ENCODE measurements at places on chromosomes 12 and 14.

DNA sequence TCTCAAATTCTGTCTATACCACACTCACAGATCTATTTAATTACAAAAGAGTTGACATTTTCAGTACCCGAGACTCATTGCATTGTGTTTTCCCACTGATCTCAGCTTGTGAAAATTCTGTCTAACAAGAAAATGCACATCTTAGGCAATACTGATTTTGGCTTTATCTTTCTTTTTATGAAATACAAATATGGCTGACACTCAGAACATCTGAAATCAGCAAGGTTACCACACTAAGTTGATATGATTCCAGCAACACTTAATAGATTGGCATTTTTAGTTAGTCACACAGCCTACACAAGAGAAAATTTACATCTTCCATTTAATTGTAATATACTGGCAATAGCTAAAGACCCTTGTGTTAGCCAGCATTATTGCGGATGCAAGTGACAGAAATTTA lies 40.3 kb downstream of the PEX5 start:
- DNase-seq, result no peak

GRCh38 chr12:120230326-120230973 lies 29.5 kb upstream of the RPLP0 start:
- DNase-seq, result no peak

GRCh38 chr12:49298160-49298559 lies 3.2 kb downstream of the PRPH start:
- DNase-seq, result no peak

- no peak for DNase-seq
Observed at GRCh38 chr12:45546545-45546944, 183.0 kb upstream of the ARID2 start.

DNA sequence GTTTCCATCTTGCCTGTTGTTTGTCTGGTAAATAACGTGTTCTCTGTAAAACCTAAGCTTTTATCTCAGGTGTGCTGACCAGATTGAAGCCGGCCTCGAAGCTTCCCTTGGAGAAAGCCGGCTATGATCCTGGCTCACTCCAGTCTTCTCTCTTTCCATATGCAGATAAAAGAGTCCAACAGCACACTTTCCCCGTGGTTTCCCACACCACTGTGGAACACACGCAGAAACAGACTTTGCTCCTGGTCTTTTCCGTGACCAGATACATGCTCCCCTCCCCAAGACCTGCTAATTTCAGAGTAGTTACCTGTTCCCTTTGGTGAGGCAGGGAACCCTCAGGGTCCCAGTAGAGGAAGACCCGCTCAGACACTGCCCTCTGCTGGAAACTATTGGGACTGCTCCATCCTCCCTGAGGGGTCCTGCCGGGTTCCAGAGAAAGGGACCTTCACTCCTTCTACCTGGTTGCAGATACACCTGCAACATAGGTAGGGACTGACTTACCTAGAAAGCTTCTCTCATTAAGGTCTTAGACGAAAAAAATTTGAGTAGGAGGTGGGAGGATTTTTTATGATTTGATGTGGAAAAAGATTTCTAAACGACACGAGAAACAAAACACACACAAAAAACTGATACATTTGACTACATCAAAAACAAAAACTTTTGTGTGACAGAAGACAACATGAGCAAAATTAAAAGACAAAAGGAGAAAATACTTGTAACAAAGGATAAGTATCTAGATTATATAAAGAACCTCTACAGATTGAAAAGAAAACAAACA lies 415.4 kb upstream of the CCDC196 start:
- peak; percentile 59 for DNase-seq

GRCh38 chr12:21416511-21417121 lies 20.8 kb upstream of the PYROXD1 start:
- no peak for DNase-seq

- peak; percentile 32 for DNase-seq
Observed at GRCh38 chr12:93243689-93244513, 133.8 kb upstream of the NUDT4 start.

DNA sequence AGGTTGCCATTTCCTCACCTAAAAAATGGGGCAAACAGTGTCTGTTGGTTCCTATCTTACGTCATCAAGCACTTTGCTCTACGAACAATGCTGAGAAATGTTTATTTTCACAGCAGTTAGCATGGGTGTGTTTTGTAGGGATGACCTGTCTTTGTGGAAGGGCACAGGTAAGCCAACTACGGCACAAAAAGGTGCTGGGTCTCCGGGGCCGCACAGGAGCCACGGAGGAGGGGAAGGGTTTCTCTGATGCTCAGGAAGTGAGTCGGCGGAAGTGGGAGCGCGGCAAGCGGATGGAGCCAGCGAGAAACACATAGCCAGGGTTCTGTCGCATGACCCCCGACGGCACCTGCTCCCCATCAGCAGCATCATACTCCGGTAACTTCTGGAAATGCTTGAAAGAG lies 65.6 kb upstream of the TCL1B start:
- no peak for DNase-seq

DNA sequence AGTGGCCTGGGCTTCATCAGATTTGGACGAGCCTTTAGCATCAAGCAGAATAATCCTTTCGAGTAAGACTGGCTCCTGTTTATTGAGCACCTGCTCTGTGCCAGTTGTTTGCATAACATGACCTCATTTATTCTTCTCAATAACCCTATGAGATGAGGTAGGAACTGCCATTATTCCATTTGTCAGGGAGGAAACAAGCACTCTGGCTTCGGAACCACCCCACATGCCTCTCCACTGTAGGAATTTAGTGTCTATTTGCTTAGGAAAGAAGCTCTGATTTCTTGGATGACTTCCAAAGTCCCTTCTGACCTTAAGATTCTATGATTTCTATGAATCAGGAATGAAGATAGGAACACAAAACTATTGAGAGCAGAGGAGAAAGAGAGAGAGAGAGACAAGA lies 11.0 kb downstream of the SAMD4A start:
- DNase-seq, result no peak

- no peak for DNase-seq
Observed at GRCh38 chr12:24853588-24853987, 95.3 kb downstream of the BCAT1 start.

- DNase-seq, result no peak
Observed at GRCh38 chr14:71454010-71454409, 478.2 kb upstream of the RGS6 start.

GRCh38 chr12:83386527-83387264 lies 700.0 kb downstream of the TMTC2 start:
- no peak for DNase-seq

- DNase-seq, result no peak
Observed at GRCh38 chr12:94597268-94597667, 53.1 kb downstream of the TMCC3 start.

DNA sequence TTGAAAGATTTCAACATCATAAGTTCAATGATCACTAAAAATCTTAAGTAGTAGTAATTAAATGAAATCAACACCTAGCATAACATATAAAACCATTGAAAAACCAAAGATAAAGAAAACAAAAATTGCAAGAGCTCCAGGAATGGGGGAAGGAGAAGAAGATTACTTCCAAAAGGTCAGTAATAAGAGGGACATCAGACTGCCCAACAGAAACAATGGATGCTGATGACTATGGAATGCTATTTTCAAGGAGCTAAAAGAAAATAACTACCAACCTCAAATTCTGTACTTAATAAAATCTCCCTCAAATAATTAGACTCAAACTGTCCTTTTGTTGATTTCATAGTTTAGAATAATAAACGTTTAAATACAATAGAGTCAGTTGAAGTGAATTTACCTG lies 314.5 kb upstream of the LMO3 start:
- no peak for DNase-seq

- no peak for DNase-seq
Observed at GRCh38 chr12:123268850-123269249, 2.8 kb downstream of the CDK2AP1 start.

- no peak for DNase-seq
Observed at GRCh38 chr12:8816448-8817050, 5.9 kb upstream of the A2ML1 start.

DNA sequence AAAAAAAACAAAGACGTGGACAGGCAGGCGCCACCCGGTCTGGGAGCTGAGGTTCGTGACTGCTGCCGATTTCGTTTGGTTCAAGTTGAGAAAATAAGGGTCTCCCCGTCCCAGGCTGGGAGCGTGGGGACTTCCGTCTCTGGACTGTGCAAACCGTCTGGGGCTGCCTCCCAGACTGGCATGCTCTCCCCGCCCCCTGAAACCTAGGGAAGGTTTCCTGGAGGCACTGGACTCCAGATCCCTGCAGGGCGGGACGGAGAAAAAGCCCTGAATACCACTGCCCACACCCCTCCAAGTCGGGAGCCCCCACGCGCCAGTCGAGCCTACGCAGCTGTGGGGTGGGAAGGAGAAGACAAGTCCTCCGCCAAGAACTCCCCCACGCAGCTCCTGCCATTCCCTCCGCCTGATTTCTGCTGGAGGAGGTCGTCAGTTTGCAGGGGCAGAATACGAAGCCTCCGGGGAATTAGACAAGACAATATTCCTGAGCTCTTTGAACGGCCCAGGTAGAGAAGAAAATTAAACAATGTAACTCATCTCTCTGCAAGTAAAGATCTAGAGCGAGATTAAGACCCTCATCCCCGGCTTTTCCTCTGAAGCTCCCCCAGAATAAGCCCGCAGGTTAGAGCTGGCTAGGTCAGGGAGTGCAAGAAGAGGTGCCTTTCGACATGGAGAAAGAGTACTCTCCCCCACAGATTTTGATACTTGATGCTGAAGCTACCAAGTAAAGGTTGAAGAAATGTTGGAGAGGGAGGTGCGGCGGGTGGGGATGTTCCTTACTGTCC lies 10.4 kb upstream of the HOXC13 start:
- DNase-seq, result no peak

DNA sequence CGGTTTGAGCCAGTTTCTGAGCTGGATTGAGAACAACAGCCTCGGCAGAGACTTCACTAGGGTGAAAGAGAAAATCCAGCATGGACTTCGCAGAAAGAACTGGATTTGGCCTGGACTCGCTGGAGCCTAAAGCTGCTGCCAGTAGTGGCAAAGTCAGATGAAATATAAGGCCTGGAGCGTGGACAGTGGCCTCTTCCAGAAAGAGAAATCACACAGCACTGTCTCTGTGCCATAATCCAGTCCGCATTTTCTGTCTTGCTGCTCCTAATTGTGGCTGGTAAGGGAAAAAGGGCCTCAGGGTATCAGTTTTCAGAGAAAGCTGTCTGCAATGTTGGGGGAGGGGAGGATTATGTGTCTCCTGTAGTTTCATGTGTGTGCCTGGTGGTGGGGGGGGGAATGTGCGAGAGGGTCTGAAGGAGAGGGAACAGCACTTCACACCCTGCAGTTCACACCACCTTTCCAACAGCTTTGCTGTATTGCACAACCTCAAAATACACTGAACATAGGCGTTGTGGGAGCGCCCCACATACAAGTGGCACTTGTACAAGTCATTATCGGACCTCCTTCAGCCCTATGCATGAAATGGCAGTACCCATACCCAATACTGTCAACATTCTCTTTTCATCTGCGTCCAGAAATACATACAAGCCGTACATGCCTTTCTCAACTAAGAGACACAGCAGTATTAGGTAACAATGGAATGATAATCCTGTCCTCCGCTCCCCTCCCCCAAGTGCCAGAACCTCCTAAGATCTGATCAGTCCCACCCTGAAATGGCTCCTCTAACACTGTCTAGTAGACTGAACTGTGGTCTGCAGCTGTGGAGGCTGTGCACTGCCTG lies 107.5 kb upstream of the ATF7IP start:
- peak; percentile 91 for DNase-seq

GRCh38 chr12:269191-269590 lies 6.6 kb upstream of the SLC6A13 start:
- no peak for DNase-seq

Data from CD4-positive, alpha-beta T cell treated with Interleukin-4 for 1 hour (primary cell).